Inflammatory macrophage (primary cell): ENCODE measurements at places on chromosomes 16 and 17.

GRCh38 chr17:55763856-55764255 lies 13.0 kb downstream of the PCTP start:
- DNase-seq = peak; percentile 60

DNA sequence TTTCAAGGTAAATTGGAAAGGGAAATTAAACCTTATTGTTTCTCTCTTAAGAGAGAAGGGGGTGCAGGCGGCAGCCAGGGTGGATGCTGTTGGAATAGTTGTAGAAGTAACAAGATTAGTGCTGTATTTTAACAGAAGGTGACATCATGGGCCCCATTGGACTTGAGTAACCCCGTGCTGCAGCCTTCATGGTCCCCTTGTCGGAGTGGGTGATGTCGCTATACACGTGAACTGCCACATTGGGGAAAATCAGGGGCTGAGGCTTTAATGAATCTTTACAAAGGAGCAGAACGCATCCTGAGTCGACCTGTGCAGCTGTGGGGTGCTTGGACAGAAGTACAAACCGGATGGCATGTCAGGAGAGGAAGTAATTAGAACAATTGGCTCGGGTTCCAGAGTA lies 3.2 kb downstream of the SNX11 start:
- DNase-seq = no peak

DNA sequence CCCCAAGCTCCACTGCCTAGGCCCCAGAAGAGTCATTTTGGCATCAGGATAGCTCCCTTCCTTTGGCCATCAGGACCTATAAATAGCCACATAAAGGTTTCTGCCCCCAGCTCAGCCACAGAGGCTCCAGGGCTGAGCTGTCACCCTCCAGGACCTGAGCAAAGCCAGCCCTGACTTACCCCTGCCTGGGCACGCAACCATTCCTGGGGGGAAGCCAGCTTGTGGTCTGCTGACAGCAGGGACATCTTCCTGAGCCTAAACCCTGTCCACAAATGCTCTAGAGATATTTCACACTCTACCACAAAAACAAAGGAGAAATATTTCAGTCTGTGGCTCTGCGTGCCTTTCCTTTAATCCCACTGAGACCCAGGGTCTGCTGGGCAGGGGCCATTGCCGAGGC lies 123.7 kb upstream of the CCL2 start:
- DNase-seq = no peak

GRCh38 chr16:77424871-77425604 lies 9.8 kb downstream of the ADAMTS18 start:
- no peak for DNase-seq

GRCh38 chr17:6675201-6675825 lies 23.8 kb downstream of the C17orf100 start:
- no peak for DNase-seq

- no peak for DNase-seq
Measured at GRCh38 chr16:1323296-1324239, 9.9 kb upstream of the BAIAP3 start.

DNA sequence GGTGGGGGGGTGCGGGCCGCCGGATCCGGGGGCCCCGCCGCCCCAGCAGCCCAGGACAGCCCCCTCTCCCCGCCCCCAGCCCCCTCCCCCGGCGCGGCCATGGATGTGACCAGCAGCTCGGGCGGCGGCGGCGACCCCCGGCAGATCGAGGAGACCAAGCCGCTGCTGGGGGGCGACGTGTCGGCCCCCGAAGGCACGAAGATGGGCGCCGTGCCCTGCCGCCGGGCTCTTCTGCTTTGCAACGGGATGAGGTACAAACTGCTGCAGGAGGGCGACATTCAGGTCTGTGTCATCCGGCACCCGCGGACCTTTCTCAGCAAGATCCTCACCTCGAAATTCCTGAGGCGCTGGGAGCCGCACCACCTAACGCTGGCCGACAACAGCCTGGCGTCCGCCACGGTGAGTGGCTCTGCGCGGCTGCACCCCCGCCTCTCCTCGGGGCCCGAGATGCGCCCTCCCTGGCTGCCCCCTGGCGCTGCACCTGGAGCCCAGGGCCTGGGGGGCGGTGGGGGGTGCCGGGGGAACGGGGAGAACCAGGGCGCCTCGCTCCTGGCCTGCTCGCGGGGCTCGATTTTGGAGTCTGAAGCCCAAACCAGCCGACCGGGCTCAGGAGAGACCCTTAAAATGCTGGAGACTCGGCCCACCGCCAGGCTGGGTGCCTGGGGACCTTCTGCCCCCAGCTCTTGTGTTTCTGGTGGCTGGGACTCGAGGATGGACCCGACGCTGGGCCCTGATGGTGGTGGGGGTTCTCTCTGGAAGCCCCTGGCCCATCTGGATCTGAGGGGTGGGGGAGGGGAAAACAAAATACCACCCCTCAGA lies 744 bp downstream of the CMIP start:
- DNase-seq = peak; percentile 20

DNA sequence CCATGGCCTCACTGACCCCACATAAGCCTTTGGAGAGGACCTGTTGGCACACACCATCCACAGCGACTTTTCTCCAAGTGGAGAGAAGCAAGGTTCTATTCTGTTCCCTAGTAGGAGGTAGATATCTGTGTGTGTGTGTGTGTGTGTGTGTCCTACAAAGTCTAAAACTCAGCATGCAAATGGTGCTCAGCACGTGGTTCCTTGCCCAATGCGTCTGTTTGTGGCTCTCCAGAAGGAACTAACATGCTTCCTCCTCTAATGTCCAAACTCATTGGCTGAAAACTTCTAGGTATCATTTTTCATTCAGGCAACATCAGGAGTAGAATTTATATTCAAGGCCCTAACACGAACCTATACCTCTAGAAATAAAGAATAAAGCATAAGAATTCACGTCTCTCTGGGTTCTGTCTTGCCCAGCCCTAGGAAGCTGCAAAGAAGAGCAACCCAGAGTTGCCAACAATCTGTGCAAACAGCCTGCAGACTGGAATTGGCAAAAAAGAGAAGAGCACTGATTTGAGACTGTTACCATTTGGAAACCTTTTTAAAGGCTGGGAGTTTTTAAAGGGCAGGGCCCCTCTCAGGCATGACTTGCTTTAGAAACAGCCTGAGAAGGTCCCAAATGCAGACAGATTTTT lies 25.5 kb downstream of the MAP3K14 start:
- DNase-seq = peak; percentile 91

DNA sequence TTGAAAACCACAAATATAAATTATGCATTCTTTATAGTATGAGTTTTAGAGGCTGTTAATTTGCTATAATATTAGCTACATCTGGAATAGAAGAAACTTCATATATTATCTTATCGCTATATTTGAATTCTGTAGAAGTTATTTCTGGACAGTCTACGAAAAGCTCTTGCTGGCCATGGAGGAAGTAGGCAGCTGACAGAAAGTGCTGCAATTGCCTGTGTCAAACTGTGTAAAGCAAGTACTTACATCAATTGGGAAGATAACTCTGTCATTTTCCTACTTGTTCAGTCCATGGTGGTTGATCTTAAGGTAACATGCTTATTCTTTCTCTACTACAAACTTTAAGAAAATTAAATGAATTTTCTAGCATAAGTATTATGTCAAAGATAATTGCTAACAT lies 96.8 kb downstream of the OMG start:
- peak; percentile 30 for DNase-seq

- DNase-seq = no peak
Measured at GRCh38 chr16:12784076-12784475, 19.6 kb downstream of the CPPED1 start.

- no peak for DNase-seq
Measured at GRCh38 chr17:40602445-40603443, 37.5 kb upstream of the CCR7 start.

GRCh38 chr16:23826528-23827045 lies 9.2 kb upstream of the PRKCB start:
- peak; percentile 91 for DNase-seq

DNA sequence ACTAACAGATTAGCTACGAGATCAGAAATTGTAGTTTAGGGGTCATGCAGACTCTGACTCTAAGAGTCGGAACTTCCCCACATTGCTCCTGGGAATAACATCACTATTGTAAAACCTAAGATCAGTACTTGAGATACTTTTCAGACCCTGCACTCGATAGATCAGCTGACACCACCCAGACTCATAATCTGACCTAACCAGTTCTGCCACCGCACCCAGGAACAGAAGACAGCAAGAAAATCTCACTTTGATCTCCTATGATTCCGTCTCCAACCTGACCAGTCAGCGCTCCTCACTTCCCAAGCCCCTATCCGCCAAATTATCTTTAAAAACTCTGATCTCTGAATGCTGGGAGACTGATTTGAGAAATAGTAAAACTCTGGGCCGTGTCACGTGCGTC lies 27.2 kb upstream of the ASGR2 start:
- DNase-seq = no peak

- DNase-seq = no peak
Measured at GRCh38 chr17:17179371-17179827, 26.7 kb downstream of the PLD6 start.

- no peak for DNase-seq
Measured at GRCh38 chr17:44902135-44902760, 3.0 kb upstream of the EFTUD2 start.

- no peak for DNase-seq
Measured at GRCh38 chr16:89096768-89097391, 3.2 kb downstream of the ACSF3 start.

DNA sequence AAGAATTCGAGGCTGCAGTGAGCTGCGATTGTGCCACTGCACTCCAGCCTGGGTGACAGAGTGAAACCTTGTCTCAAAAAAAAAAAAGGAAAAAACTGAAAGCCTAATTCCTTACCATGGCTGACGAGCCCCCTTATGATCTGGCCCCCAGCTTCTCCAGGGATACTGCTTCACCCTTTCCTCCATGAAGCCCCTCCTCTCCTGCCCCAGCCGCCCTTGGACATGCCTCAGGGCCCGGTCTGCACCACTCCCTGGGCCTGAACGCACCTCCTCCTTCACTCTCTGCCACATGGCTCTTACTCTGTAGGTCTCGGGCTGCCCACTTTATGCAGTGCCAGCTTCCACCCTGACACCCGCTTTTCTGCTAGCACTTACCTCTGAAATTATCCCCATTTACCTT lies 65.3 kb downstream of the COG7 start:
- DNase-seq = no peak

GRCh38 chr17:17155568-17155967 lies 50.6 kb downstream of the PLD6 start:
- DNase-seq = no peak

- DNase-seq = no peak
Measured at GRCh38 chr17:80109713-80110446, 8.5 kb downstream of the GAA start.

GRCh38 chr16:69406780-69407331 lies 17.6 kb upstream of the CYB5B start:
- DNase-seq = peak; percentile 12

- DNase-seq = no peak
Measured at GRCh38 chr17:17426184-17426583, 50.6 kb upstream of the MED9 start.

GRCh38 chr16:87163637-87164036 lies 153.6 kb downstream of the C16orf95 start:
- no peak for DNase-seq

- DNase-seq = no peak
Measured at GRCh38 chr17:48502901-48503300, 27.9 kb downstream of the HOXB1 start.

GRCh38 chr17:42775534-42776098 lies 2.4 kb downstream of the VPS25 start:
- peak; percentile 62 for DNase-seq

DNA sequence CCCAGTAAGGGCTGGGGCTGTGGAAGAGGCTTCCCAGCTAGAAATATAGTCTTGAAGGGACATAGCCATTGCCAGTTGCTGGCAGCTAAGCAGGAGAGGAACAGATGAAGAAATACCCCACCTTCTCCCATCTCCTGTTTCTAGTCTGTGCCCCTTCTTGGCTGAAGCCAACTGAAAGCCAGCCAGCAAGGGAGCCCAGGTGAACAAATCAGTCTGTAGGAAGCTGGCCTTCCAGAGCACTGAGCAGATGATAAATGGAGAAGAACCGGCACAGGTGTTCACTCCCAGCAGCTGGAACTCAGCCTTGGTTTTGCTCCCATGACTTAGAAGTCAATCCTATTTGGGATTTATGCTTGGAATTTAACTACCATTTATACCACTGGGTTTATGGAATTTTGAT lies 69.2 kb upstream of the DHX40 start:
- DNase-seq = no peak

- DNase-seq = peak; percentile 33
Measured at GRCh38 chr16:58843675-58844074, 109.6 kb upstream of the GOT2 start.

GRCh38 chr17:83161298-83162034 lies 82.1 kb downstream of the METRNL start:
- no peak for DNase-seq

DNA sequence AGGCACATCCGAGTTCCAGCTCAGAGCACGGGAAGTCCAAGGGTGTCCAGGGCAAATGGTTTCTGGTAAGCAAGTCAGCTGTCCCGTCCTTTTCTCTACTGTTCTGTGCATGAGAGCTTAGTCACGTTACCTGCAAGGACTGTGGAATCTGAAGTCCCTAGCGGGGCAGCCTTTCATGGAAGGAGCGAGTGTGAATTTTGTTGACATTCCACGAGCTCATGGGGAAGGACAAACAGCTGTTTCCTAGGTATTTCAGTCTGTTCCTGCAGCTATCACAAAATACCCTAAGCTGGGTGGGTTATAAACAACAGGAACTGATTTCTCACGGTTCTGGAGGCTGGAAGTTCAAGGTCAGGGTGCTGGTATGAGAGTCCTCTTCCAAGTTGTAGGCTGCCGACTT lies 109.2 kb downstream of the SDR42E1 start:
- DNase-seq = no peak

- no peak for DNase-seq
Measured at GRCh38 chr17:62708587-62708986, 81.1 kb downstream of the MRC2 start.

GRCh38 chr16:9139965-9140364 lies 48.5 kb downstream of the HAPSTR1 start:
- no peak for DNase-seq

DNA sequence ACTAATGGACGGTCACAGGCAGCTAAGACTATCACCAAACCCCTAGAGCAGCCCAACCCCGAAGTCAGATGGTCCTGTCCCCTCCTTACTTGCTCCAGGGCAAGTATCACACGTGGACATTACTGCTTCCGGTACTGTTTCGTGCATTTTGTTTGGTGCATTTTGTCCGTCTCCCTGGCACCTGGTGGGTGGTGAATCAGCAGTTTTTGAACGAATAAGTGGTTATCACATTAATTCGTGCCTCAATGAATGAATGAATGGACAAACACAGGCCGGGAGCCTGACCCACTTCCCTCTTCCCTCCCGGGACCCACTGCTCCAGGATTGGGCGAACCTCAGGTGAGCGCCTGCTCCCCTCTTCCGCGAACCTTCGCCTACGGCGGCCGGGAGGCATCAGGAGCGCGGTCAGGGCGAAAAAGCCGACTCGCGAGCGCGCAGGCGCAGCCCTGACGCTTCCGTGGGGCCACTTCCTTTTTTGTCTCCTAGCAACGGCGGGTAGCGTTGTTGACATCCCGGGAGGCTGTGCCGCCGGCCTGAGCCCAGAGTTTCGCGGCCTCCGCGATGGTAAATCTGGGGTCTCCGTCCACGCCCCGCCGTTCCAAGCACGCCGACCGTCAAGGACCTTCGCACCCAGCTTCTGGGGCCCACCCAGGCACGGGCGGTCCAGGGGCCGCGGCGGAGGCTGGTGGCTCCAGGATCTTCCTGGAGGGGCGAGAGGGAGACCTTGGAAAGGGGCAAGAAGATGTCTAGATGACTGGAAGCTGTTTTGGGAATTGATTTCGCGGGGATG lies at the start of gene DYNLRB2:
TSS of gene DYNLRB2 (plus strand) at position 478 of the 790 bp plus-strand sequence. CDS start at position 562, 84 bp downstream.
- DNase-seq = peak; percentile 89
